ENCODE measurements at places on chromosomes 1 and 21. TPM values are rescaled to one million over a fixed set of nuclear protein-coding genes. Genes with fewer than 3 reads are reported as not detected.

- DNase-seq = no peak
These were observed 249.2 kb downstream of the TOMM20 start for GRCh38 chr1:234879147-234880080.

DNA sequence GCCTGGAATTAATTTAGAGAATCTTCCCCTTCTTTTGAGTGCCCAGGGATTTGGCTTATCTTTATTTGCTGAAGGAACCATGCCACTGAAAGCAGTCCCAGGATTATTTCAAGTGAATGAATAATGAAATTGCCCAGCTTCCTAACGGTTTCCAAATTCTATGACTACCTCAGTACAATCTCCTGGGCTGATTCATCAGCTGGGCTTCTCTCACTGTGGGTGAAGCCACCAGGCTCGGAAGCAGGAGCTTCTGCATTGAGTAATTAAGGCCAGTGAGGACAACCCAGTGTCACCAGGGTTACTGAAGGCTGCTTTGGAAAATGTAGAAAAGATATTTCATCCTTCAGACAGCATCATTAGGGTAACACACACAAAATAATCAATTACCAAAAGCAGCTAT lies 169.8 kb downstream of the DAB1 start:
- no peak for DNase-seq

DNA sequence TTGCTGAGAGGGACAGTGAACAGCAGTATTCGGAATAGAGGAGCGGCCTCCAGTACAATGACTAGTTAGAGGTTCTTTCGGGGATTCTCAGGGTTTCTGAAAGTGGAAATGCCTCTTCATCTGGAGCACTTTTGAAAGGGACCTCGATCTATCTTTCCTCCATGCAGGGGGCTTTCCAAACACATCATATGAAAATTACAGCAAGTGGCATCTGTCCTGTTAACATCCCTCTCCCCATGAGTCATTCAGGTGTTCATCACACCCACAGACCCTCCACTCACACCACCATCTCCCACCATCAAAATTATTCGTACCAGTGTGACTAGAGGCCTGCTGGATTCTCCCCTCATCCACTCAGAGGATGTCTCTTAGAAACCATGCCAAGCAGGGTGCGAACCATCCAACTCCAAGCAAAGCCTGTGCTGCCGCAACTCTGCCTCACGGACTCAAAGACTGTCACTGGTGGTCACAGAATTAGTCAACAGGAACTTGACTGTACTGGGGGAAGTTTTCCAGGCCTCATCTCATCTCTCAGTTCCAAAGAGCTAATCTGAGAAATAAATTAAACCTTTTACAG lies 211.1 kb downstream of the MRPL39 start:
- no peak for DNase-seq

DNA sequence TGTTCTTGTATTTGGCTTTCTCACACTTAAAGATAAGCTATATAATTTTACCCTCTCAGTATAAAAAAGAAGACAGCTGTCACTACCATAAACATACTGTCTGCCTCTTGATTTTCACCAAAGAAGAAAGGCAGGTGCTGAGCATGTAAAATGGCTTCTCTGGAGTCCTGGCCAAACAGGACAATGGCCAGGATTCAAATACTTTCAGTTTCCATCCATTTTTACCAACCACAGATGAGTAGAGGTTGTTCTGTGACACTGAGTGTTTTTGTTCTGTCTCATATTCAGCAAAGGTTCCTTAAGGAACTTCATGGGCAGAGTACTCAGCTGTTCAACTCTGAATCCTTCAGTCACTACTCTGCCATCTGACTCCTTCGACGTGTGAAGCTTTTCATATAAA lies 29.4 kb upstream of the RAB3GAP2 start:
- no peak for DNase-seq

The GBP4 gene
- not detected for total RNA-seq

The SLAMF1 gene
- total RNA-seq = not detected
